ENCODE measurements at places on chromosomes 3 and 15.
A peak's percentile ranks its signal among the peaks of the same experiment; 100 is the strongest.

DNA sequence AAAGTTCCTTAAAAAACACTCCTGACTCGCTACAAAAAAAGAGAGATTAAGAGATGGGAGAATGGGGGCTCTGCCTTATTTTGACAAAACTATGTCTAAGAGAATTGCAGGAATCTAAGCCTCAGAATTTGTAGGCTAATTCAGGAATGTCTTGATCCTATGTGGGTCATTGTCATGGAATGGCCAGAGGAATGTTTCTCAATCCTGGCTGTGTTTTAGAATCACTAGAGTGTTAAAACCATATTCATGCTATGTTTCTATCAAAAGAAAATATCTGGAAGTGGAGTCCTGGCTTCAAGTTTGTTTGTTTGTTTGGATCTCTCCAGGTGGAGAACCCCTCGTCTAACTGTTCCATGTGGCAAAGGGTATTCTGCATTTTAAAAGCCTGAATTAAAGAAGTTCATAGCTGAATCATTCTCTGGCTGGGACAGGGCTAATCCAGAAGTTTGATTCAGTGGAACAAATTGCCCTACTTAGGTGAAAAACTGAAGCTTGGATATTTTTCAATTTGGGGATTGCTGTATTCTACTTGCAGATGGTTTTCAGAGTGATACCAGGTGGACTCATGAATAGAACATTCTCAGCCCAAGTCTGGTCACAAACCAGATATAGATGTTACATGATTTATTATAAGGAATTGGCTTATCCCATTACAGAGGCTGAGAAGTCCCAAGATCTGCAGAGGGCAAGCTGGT lies 28.2 kb downstream of the GJD2 start:
- no peak for DNase-seq

DNA sequence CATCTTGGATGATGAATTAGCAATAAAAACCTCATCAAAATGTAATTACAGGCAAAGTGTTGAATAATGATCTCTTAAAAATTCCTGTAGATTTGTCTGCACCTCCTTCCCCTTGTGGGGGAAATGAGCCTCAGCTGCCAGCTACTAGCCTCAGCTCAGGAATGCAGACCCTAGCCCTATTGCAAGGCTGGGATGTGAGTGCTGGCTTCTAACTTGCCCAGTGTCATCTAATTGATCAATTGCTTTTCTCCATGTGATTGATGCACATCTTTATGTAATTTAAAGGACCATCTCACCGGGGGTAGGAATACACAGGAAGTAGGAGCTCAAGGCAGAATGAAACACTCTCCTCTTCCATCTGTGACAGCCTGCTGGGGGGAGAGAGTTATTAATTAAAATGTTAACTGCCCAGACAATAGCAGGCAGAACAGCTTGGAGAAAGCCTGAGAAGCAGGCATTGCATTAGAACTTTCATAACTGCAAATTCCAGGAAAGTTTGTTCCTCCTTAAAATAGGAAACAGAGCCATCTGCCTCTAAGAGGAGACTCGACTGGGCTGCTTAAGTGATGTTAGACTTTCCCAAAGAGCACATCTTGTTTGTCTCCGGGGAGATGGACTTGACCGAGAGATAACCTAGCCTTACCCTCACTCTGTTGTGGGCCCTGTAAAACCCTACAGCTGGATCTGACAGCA lies 69.6 kb downstream of the LRTM1 start:
- DNase-seq = no peak

- no peak for DNase-seq
These were observed 10.1 kb downstream of the GOLIM4 start for GRCh38 chr3:168085491-168086119.

GRCh38 chr15:73273181-73274002 lies 95.4 kb downstream of the HCN4 start:
- DNase-seq = peak; percentile 4

- DNase-seq = no peak
These were observed 38.8 kb upstream of the ZNF445 start for GRCh38 chr3:44516230-44516629.

DNA sequence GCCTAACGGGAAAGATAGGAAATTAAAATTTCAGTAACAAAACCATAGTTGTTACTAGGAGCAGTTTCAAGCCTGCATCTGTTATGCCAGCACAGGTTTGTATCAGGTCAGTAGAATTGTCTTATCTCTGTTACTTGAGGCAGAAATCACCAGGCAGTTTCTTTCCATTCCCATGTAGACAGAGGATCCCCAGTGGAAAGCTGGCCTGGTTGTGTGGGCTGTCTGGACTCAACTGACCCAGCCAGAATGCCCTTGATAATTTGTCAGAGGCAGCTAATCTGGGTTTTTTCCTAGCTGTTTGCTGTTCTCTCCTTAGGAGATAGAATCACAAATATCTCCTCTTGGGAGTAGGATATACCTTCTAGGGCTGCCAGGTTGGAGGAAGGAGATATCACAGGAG lies 1044.7 kb downstream of the IGSF11 start:
- no peak for DNase-seq

DNA sequence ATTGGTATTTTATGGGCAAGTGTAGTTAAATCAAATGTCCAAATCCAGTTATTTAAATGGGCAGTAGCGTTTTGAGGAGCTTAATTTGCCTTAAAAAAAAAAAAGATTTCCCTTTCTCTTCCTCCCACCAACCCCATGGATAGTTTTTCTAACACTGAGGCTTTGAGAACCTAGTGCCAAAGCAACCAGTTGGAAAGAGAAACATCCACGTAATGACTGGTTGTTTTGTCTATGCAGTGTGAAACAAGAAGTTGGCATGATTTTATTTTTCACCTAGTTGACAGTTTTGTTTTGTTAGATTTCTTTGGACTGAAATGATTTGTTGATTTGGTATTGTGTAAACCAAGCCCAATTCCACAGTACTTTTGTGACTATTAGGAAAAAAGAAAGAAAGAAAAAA lies 170.0 kb downstream of the SOX2 start:
- no peak for DNase-seq

DNA sequence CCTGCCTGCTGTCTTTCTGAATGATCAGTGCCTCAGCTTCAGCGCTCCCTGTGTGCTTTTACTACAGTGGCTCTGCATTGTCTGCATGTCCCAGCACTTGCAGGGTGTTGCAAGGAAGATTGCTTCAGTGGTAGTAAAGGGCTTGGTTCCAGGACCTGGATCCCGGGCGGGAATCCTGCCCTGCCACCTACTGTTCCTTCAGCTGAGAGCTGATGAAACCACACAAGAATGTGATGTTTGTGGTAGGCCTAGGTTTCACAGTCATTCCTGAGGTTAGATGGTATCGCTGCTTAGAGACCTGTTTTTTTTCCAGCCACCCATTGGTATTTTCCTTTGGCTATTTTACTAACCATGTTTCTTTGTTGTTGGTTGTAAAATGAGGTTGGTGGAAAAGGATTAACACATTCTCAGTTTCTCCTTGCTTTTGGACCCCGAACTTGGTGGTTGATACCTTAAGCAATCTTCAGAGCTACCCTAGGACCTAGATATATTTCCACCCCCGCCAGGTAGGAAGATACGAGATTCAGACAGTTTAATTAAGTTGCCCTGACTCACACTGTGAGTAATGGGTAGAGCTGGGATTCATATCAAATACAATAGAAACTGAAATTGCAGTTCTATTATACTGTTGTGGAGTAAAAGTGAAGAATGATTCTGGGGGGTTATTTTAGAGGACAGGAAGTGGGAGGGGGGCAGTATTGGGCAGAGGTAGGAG lies 11.4 kb downstream of the GPR87 start:
- DNase-seq = no peak

DNA sequence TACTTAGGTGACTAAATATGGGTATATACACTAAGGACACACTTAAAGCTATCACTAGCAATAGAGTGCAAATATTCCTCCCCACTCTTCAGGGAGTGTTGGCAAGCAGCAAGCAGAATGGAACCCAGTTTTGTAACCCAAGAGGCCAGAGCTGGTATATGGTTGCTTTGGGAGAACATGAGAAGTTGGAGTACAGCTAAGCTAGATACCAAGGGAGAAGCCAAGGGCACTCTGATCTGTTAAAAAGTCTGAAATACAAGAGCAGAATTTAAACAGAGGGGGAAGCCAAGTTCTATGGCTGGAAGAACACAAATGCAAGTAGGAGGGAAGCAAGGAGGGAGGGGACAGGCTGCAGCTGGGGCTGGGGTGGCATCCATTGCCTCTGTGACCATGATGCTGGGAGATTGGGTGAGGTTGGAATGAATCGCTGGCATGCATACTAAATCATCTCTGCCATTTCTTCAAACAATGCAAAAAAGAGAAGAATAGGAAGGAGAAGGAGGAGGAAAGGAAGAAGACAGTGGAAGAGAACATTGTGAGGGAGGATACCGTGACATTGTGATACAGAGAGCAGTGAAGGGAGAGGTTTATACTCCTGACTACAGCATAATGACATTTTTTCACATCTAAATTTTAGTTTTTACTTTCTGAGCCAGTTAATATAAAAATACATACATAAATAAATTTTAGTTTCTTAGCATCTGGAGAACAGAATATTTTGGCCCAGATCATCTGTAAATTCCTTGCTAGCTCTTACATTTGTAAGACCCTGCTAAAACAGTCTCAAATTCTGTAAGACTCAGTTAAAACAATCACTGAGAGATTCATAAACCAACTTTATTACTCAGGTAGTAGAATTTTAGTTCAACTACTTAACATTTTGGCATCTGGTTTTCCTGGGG lies 9.0 kb upstream of the ANXA2 start:
- no peak for DNase-seq

DNA sequence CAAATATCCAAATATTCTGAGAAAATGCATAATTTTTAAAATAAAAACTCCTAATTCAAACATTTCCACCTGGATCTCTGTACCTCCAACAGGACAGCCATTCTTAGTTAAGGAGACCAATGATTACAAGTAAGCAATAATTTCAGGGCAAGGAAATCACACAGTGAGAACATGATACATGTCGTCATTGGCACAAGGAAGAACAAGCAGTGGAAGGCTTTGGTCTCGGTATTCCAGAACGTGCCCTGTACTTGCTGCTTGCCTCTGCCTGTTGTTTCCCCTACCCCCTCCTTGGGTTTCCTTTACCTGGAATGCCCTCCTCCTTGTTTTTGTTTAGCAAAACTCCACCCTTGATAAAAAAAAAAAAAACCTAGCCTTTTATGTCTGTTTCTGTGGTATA lies 72.8 kb downstream of the PPM1L start:
- no peak for DNase-seq

DNA sequence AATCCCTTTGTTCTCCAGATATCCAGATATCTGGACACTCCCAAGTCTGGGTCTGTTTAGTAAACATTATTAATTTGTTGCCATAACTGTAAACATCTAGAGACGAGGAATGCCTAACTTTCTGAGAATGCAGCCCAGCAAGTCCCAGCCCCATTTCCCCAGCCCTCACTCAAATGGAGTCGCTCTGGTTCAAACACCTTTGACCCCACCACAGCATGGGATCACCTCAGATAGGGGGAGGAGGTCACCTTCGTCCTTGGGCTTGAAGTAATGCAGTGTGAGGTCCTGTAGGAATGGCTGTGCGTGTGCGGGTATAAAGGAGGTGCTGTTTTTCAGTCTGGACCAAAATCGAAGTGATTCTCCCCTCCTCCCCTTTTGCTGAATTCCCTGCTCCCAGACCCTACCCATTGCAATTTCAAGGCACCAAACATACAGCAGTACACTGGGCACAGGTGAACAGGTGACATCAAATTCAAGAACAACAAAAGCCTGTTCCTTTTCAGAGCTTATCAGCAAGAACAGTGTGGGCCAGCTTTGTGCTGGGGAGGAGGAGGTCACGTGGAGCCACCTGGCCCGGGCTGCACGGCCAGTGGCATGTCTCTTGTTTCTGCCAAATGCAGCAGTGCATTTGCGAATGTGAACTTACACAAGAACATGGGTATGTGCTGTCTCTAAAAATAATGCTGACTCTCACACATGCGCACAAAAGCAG lies 57.5 kb upstream of the TRPM1 start:
- no peak for DNase-seq

- no peak for DNase-seq
These were observed 81.0 kb downstream of the FBXL2 start for GRCh38 chr3:33358172-33358781.

DNA sequence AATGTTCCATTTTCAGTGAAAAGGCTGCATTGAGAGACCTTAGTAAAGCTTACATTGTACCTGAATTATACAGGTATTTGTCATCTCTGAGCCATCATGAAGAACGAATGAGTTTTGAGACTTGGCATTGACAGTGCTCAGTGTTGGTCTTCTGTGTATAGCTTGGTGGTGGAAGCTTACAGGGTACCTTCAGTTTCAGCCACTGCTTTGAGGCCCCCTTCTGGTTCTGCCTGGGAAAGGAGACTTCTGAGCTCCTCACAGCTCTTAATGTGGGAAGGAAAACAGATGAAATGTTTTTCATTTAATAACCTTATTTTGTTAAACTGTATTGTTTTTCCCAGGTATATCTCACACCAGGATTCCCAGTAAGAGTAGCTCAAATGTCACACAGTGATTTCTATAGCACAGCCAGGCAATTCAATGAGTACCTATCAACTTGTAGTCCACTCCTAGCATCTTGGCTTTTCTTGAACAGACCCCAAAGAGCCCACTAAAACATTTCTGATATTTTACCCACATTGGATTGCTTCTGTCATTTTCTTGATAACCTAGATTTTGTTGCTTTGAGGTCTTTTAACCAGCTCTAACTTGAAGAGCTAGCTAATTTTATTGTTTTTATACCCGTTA lies 5.6 kb downstream of the SERPINI1 start:
- DNase-seq = peak; percentile 27

DNA sequence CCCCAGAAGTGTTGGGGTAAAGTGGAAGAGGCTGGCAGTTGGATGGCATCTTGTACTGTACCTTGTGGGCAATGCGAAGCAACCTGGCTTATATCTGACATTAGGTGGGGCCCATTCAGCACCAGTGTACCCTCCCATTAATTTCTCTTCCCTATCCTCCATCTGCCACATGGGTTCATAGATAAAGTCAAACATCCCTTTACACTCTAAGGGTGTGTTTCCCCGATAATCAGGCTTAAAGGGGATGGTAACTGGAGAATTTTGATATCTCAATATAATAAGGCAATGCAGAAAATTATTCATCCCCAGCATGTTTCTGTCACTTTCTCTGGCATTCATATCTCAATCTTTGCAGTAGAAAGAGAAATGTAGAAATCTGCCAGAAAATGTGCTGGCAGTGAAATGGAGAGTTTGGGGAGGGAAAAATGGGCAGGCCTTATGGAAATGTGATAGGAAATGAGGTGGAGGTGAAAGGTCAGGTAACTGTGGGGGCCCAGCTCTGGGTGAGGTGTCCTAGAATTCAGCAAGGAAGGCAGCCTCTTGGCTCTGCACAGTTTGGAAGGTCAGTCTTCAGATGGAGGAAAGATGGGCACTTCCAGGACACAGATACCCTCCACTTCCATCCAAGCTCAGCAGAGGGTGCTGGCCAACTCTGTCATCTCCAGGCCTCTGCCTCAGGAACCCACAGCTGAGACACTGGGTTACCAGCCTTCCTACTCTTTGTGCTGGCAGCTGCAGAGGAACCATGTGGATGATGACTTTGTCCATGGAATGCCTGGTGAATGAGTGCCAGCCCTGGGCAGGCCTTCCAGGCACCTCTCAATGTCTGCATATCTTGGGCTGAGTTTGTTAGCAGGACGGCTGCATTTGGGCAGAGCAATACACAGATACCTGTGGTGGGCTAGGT lies 325.9 kb upstream of the CTDSPL start:
- no peak for DNase-seq

Measured in CD4-positive, alpha-beta T cell treated with Interferon gamma for 1 hour (primary cell).